AML-193 (cell line): ENCODE measurements at places on chromosomes 5 and 9.

GRCh38 chr9:77648234-77649108, at the start of gene GNA14:
TSS of gene GNA14 (minus strand) at chr9:77648322. CDS start at chr9:77647793, 529 bp downstream.
- no peak for DNase-seq

DNA sequence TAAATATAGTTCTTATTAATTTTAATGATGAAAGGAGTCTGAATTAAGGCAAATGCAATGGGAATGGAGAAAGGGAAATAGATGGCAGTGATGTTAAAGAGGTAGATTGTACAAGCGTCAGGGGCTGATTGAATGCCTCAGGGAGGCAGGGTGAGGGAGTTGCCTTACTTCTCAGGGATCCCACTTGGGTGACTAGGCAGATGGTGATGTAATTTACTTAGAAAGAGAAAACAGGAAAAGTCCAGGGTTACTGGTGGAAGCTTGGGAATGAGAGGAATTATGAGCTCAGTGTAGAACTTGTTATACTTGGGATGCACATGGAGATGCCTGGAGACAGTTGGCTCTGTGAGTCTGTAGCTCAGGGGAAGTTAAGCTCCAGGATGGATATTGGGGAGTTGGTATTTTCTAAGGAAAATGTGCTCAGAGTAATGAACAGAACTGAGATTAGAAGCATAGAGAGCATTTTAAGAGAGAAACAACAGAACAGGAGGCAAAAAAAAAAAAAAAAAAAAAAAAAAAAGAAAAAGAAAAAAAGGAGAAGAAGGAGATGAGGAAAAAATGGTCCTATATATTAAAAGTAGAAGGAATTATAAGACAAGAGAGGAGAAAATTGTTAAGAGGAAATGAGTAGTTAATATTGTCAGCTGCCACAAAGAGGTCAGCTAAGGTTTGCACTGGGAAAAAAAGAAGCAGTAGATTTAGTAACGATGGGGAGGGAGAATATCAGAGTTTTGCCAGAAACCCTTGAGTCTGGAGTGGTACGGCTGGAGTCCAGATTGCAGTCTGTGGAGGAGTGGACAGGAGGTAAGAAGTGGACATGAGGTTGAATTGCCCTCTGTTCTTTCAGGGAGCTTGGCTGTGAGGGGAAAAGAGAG, 88.0 kb upstream of the ELL2 start:
- DNase-seq: no peak

DNA sequence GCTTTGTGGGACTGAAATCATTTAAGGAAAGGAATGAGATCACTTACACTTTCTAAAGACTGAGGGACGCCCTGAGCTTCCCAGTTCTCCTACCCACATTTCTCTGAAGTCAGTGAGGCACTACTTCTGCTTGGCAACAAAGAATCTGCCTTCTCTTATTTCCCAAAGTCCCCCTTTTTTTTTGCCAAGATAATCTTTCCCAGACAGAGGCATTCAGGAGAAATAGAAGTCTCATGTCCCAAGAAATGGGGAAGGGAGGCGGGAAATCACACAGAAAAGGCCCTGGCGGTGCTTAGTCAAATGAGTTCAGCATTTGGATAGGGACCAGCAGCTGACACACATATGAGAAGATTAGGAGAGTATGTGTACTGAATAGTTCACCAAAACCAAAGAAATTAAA, 159.7 kb downstream of the MUSK start:
- no peak for DNase-seq

DNA sequence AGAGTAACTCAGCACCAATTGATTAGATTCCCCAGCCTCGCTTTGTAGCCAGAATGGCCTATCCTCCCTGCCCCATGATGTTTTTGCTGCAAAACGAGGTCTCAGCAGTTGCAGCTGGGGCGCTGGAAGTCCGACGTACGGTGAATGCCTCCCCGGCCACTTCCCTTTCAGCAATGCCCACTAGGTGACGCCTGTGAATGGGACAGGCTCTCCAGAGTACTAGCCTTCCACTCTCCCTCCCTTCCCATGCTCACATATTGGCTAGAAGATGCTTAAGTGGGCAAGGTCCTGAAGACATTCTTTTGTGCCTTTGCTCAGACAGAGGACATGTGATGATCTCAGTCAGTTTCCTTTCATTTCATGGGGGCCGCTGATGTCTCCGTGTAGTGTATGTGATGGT, 50.8 kb downstream of the DMRT2 start:
- DNase-seq: no peak

DNA sequence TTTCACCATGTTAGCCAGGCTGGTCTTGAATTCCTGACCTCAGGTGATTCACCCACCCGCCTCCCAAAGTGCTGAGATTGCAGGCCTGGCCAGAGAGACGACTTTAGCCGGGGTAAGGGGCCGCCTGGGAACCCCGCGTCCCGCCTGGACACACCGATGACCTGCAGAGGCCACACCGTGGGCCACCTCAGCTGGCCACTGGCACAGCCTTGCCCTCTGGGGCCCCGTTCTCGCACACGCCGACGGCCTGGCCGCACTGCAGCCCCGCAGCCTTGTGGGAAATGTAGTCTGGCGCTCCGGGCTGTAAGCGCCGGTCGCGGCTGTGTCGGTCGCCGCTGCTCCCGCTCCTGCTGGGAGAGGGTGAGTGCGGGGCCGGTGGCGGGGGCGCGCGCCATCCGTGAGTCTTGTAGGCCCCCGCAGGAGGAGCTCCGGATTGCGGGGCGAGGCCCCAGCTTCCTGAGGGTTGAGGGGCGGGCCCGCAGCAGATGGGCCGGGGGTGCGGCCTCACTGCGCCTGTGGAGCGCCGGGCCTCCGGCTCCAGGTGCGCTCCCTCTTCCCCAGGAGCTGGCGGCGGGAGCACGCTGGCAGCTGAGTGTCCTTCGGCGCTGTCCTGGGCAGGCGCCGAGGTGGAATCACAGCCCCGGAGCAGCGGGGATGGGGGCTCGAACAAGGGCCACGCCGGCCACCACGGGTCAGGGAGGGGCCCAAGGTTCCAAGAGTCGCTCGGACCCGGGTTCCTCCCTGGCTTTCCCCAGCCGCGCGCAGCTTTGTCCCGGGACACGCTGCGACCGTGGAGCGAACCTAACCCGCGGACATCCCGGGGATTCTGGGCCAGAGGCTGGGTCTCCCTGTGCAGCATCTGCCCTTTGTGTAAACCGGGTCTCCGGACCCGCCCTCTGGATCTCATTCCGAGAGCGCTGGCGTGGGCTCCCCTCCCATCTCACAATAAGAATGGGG, at the start of gene ZFP2:
TSS of gene ZFP2 (plus strand) at position 299 of the 957 bp plus-strand sequence. CDS start 35,401 bp downstream, outside the sequence.
- DNase-seq: no peak

GRCh38 chr9:2116073-2116472, 100.9 kb downstream of the SMARCA2 start:
- DNase-seq: peak; percentile 34

DNA sequence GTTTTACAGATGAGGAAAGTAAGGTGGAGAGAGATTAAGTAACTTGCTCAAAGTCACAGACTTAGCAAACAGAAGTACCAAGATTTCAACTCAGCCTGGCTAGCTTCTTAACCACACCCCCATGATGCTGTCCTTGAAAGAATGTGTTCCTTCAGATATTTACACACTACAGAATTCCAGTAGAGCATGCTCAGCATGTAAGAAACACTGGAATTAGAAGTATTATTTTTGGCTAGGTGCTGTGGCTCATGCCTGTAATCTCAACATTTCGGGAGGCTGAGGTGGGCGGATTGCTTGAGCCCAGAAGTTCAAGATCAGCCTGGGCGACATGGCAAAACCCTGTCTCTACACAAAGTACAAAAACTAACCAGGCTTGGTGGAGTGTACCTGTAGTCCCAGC, 142.4 kb downstream of the EDIL3 start:
- DNase-seq: no peak

DNA sequence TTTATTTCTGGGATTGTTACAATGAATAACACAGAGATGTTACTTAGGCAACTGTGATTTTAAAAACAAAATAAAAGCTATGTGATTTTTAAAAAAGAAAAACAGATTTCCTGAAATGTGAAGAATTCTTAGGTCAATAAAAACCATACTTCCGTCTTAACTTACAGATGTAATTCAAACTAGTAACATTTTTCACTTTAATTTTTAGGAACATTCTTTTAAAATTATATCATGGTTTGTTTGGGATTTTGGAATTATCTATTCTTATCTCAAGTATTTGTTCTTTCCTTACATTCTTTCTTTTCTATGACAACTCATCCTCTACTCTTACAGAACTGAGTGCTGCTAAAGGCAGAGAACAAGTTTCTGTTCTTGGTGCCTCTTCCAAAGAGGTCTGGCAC, 159.5 kb downstream of the RAPGEF6 start:
- DNase-seq: no peak
